CD4-positive, alpha-beta T cell treated with Interferon gamma for 1 hour (primary cell): ENCODE measurements at places on chromosomes 2 and 18.

- DNase-seq, result no peak
Measured at GRCh38 chr2:196365923-196366322, 194.5 kb upstream of the STK17B start.

DNA sequence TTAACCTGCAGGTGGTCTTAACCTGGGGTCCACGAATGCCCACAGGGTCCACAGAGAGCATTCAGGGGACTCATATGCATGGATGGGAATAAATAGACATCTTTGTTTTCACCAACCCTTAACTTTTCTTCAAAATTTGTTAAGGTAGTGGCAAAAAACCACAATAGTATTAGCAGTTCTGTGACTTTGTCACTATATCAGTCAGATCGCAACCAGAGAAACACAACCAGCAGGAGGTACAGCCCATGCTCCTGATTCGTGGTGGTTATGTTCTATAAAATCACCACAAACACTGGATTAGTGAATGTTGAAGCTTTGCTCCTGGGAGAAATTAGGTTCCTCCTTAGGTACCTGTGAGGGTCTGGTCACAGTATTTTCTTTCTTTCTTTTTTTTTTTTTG is 31.6 kb downstream of the B3GNT7 start:
- no peak for DNase-seq

GRCh38 chr2:27051902-27052645 is 606 bp downstream of the AGBL5 start:
- DNase-seq, result no peak

DNA sequence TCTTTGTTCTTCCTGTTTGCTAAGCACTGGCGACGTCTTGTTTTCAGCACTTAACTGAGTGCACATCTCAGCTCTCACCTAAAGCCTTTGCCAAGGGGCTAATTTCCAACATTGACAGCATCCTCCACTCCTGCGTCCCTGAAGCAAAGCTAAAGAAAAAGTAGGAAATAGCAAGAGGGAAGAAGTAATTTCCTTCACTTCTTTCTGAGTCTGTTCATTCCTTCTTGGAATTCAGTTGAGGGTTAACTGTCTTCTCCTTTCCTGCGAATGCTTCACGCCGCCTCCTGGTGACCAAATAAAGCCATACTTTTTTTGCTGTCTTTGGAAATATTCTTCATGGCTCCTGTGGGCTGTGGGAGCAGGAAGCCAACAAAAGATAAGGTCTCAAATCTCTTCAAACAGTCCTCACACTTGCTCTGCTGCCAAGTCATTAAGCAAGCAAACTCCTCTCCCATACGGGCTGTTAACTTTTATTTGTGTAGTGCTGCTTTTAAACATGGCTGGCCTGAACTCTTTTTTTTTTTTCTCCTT is 100.9 kb downstream of the DPP10 start:
- no peak for DNase-seq

DNA sequence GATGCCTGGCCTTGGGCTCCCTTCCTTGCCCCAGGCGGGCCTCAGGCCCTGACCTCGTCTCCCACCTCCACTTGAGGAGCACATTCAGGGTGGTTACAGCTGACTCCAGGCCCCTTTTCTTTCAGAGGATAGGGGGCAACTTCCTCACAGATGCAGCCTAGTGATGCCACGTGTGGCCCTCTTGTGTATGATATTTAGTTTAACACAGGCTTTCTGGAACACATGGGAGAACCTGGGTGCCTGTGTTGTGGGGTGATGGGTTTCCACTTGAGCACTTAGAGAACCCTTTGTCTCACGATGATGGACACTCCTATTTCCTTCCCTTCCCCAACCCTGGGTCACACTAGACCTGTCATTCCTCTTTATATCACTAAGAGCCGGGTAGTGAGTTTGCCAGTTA is 6.8 kb upstream of the KCNS3 start:
- no peak for DNase-seq

DNA sequence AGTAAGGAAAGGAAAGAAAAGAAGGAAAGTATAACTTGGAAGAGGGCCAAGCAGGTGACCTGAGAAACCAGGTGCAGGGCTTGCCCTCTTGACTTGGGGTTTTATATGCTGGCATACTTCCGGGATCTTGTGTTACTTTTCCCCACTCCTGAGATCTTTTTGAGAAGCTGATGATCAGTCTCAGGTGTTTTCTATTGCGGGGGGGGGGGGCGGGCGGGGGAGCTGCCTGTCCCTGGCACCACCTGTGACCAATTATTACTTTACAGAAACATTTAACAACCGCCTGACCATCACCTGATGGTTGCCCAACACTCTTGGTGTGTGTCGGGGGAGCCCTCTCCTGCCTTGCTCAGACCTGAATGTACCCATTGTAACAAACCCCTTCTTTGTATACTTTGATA is 6.9 kb upstream of the CASP10 start:
- no peak for DNase-seq

- DNase-seq, result no peak
Measured at GRCh38 chr2:161586517-161587167, 37.6 kb upstream of the SLC4A10 start.

- no peak for DNase-seq
Measured at GRCh38 chr2:136932700-136933099, 167.4 kb downstream of the THSD7B start.

GRCh38 chr18:48845174-48845573 is 105.6 kb downstream of the SMAD7 start:
- no peak for DNase-seq

- no peak for DNase-seq
Measured at GRCh38 chr2:133405252-133405651, 163.0 kb downstream of the NCKAP5 start.

DNA sequence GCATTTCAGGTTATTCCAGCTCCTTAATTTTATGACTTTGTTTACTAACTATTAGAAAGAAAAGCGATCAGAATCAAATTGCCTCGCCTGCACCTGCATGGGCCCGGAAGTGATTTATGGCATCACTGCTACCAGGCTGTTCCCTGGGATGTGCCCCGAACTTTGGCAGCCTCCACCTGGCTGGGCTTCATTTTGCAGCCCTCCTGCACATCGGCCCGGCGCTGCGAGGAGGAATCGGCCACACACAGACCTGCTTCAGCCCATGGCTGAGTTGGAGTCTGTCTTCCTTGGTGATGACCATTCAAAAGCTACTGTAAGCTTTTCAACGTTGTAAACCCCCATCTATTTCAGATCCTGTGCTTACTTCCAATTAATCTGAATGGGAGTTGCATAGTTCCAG is 638.0 kb downstream of the RNF144A start:
- DNase-seq, result no peak

GRCh38 chr2:239758279-239758877 is 266.8 kb downstream of the NDUFA10 start:
- DNase-seq, result no peak

DNA sequence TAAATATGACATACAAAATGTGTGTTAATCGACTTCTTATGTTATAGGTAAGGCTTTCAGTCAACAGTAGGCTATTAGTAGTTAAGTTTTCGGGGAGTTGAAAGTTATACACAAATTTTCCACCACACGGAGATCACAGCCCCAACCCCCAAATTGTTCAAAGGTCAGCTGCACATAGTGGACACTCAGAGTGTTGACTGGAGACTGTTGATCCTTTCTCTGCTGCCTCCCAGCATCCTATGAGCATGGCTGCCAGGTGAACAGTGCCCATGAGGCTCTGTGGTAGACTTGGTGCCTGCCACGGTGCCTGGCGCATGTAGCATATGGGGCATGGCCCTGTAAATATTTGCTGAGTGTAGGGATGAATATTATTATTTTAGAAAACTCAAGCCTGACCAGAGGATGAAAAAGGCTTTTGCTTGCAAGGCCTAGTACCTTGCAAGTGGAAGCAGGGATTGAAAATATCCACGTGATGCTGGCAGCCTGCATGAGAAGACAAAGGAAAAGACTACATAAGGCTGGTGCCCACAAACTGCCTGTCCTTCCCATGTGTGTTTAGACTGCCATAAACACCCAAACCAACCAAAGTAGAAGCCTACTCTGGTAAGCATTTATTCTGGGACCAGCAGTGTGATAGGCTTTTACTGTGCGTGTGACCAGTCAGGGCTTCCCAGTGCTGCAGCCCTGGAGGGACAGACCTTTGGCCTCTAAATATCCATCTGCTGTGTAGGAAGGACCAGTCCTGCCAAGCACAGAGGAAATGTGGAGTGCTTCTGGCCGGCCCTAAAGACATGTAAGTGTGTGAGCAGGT is 226.1 kb downstream of the LDLRAD4 start:
- no peak for DNase-seq

- DNase-seq, result no peak
Measured at GRCh38 chr2:202486351-202486750, 110.2 kb downstream of the BMPR2 start.

DNA sequence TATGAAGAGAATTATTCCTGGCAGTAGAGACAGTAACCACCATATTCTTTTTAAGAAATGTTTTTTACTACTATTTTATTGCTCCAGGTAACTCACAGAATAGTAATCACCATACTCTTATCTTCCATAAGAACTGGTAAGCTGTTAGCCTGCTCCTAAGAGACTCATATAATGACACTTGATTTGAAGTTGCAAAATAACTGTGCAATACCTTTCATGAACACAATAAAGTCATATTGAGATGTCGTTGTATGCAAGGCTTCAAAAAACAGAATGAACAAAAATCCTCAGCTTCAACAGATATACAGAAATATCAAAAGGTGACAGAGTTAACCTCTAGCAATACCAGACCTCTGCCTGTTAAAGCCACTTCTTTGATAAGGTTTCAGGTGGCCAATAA is 360.1 kb downstream of the NBAS start:
- no peak for DNase-seq

DNA sequence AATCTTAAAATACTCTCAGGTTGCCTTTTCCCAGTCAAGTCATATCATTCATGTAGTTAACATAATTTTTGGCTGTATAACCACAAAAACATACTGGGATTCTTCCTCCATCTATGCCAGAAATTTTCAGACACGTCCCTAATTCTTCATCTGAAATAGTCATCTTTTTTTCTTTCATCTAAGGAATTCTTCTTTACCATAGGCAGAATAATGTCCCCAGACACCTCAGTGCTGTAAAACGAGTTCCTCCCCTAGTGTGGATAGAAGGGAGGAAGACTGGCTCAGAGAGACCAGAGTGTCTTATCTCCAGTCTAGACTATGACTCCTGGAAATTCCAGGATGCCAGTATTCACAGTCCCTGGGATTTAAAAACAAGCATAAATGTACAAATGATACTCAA is 127.8 kb downstream of the MREG start:
- DNase-seq, result no peak

GRCh38 chr18:51342815-51343214 is 145.3 kb upstream of the MEX3C start:
- no peak for DNase-seq

DNA sequence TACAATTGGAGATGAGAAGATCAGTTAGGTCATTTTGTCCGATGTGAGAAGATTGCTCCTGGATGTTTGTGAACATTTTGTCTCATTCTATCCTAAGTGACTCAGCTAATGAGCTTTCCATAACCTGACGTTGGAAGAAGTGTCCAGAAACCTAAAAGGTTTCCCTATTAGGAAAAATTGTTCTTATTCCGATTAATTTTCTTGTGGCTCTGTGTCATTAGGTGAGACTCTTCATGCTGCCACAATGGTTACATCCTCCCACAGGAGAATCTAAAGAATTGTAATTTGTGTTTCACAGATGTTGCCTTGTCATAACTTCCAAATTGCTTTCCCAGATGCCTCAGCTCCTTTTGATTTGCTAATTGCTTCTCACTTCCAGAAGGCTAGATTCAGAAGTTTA is 261.0 kb upstream of the APCDD1 start:
- DNase-seq, result no peak

GRCh38 chr2:241574911-241575623 is 16.5 kb downstream of the BOK start:
- no peak for DNase-seq

DNA sequence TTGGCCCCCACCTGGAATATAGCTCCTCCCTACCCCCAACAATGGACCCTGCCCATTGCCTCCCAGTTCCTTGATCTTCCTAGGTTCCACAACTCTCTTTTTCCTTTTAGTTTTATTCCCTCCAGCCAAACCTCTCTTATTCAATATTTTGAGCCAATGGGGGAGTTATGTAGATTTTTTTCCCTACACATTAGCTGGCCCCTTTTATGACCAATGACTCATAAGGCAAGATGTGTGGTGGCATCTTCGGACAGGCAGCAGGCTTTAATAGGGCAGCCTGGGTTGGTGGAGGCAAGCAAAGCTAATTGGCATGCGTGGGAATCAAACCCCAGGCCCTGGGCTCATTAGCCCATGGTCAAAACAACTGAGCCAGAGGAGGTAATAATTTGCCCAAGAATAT is 9.2 kb downstream of the GRP start:
- no peak for DNase-seq

DNA sequence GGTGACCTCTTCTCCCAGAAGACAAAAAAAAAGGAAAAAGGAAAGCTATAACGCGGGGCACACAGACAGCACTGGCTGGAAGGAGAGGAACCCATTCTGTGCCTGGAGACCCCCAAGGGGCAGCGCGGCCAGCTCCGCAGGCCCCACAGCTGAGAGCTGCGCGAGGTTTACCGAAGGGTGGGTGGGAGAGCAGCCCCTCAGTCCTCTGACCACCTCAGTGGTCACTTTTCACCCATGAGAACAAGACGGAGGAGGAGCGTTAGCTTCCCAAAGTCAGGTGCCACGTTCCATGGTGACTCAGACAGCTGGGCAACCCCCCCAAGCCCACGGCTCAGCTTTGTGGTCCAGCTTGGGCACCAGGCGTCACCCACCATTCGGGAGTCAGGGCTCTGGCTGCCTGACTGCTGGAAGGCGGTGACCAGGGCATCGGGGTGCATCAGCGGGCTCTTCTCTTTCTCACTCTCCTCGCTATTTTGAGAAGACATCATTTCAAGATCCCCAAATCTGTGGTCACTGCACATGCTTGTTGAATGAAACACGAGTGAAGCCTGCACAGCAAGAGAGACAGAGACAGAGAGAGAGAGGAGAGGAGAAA is 35.2 kb downstream of the RPL31 start:
- no peak for DNase-seq

DNA sequence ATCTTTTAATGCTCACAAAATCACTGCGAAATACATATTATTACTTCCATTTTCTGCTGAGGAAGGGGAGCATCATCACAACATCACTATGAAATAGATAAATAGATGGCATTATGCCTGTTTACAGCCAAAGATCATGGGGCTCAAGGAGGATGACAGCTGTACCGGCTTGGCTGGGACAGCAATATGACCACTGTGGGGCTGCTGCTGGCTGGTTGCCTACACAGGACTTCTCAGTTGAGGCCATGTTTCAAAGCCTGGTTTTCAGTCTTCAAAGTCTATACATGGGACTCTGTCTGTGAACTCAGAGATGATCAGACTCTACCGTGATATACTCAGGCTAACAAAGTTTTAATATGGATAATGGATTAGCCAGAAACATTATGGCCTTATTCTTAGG is 58.7 kb downstream of the SPATS2L start:
- DNase-seq, result no peak

GRCh38 chr2:180359522-180360282 is 352.6 kb upstream of the CWC22 start:
- DNase-seq, result no peak
